H1 (cell line): ENCODE measurements at places on chromosomes 1 and 21.

DNA sequence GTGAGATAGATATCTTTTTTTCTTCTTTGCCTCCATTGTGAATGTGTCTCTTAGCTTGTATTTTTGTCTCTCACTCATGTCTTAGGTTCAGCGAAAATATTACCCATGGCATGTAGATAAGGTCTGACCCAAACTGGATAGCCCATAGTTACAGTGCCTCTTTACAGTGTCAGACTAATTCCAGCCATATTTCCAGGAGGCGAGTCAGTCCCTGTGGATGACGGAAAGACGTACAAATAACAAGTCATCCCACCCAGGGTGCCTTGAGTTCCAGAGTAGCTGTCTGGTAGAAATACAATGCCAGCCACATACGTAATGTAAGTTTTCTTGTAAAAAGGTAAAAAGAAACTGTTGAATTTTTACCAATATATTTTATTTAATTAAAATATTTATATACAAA lies 157.3 kb downstream of the ZNF281 start:
- no peak for DNase-seq

GRCh38 chr1:1264026-1264425 lies 9.6 kb downstream of the UBE2J2 start:
- DNase-seq = no peak

DNA sequence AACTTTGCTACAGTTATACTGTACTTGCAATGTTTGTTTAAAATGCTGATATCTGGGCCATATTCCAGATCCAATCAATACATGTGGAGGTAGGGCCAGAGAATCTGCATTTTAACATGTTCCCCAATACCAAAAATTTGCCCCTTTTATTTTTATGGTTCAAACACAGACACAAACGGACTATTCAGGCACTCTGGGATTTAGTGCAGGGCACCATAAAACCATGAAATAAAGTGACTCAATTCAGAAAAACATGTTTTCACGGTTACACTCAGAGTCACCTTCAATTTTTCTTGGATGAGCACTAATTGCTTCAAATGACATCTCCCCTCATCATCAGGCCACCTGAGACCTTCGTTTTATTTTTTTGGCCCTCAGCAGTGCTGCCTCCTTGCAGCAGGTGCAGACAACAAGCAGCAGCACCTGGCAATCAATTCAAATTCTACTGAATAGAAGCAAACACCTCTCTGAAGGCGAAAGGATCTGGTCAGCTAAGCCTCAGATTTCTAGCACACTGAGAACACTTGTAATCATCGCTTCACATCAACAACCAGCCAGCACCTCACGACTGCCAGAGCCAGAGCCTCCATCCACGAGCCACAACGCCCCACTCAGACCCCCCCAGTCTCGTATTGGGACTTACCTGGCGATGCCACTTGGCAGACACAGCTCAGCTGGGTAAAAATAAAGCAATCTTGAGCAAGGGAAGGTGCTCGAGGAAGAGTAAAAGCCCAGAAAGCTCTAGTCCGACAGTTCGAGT lies 1.1 kb downstream of the ERO1B start:
- DNase-seq = peak; percentile 60

- no peak for DNase-seq
These were observed 22.8 kb upstream of the LBR start for GRCh38 chr1:225450491-225451191.

DNA sequence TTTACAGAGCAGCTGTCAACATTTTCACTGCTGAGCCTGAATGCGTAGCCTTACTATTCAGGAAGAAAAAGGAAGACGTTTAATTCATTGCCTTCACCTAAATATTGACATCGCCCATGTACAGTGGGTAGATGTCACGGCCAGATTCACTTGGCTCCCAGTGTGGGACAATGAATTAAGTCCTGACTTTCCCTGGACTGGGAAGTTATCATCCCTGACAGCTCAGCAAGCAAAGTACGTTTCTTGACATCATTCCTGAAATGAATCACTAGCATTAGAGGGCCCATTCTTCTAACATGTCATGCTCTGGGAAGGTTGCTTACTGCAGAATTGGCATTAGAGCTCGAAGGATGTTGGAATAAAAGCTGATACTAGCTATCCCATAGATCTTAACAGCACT lies 37.8 kb downstream of the LRRC53 start:
- DNase-seq = no peak
